ENCODE measurements at places on chromosomes 7 and 10.

DNA sequence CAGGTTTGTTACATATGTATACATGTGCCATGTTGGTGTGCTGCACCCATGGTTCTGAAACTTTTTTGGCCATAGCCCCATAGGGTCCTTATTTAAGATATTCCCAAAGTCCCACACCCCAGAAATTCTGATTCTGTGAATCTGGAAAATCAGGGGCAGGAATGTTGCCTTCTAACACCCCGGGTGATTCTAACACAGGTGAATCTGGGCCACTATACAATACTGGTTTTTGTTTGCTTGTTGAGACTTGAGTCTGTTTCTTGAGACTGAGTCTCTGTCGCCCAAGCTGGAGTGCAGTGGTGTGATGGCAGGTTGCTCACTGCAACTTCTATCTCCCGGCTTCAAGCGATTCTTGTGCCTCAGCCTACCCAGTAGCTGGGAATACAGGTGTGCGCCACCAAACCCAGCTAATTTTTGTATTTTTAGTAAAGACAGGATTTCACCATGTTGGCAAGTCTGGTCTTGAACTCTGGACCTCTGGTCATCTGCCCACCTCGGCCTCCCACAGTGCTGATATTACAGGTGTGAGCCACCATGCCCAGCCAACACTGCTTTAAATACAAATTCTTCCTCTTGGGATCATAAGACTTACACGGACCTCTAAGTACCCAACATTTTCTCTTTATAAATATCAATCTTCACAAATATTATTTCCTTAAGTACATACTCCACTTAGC lies 16.9 kb upstream of the PHYH start:
- no peak for DNase-seq

DNA sequence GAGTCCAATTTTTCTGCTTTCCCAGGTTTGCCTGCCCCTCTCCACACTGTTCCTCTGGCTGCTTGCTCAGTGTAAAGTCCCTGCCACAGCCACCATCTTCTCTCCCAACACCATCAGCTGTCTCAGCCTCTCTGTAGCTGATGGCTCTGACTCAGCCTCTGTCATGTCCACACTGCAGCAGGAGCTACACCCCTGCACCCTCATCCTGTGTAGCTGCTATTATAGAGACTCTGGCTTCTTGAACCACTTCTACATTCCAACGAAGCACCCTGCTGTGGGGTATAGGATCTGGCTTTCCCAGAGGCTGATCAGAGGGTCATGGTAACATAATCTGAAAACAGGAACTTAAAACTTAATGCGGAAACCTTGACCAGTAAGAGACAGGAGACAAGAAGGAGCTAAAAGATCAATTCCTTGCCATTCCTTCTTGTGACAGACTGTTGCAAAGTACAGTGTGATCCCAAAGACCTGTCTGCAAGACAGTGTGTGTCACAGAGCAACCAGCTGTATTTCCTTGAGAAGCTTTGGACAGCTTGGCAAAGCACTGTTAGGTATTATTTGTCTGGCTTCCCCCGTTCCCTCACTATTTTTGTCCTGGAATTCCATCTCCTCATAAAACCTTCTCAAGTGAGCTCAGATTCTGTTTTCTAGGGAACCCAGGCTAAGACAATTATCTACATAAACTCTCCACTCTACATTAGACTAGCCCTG lies 42.3 kb downstream of the NRCAM start:
- DNase-seq: no peak

DNA sequence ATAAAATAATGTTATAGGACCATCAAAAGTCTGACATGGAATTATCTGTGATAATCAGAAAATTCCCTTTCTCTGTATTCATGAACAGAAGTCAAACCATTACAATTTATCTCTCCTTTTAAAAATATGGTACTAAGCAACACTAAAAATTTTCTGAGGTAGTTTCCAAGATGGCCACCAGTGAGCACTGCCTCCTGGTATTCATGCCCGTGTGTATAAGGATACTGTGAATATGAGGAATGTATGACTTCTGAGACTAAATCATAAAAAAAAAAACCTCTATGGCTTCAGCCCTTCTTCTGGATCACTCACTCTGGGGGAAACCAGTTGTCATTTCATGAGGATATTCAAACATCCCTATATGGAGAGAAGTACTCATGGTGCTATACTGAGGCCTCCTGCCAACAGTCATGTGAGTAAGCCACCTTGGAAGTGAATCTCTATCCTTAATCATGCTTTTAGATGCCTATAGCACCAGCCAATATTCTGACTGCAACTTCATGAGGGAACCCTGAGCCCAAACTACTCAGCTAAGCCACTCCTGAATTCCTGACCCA lies 41.1 kb downstream of the SIRT1 start:
- no peak for DNase-seq

- DNase-seq: no peak
These were observed 54.2 kb upstream of the EBF3 start for GRCh38 chr10:130018265-130018664.

DNA sequence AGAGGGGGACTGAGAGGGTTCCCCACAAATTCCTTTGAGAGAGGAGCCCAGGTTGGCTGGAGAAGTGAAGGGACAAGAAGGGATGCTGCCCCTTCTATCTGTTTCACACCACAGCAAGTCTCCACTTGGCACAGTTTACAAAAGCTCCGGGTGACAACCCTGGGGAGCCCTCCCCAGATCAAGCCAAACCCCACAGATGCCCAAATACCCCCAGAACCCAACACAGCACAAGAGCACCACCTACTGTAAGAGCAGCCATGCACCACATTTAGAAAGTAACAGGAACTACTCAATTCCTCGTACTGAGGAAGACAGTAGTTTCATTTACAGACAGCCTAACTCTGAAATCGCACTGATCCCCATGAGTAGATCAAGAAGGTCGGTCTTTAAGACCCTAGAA lies 67.8 kb upstream of the ATP6V0A4 start:
- DNase-seq: no peak
